ENCODE measurements at places on chromosomes 4 and X.
A peak's percentile ranks its signal among the peaks of the same experiment; 100 is the strongest.

GRCh38 chrX:18983666-18984380, at the start of gene PHKA2:
PHKA2 (minus strand) TSS chrX:18984114; CDS start chrX:18983932, 182 bp downstream.
- DNase-seq = peak; percentile 77

- no peak for DNase-seq
These were observed 185.8 kb downstream of the TRAM1L1 start for GRCh38 chr4:116899561-116899960.

DNA sequence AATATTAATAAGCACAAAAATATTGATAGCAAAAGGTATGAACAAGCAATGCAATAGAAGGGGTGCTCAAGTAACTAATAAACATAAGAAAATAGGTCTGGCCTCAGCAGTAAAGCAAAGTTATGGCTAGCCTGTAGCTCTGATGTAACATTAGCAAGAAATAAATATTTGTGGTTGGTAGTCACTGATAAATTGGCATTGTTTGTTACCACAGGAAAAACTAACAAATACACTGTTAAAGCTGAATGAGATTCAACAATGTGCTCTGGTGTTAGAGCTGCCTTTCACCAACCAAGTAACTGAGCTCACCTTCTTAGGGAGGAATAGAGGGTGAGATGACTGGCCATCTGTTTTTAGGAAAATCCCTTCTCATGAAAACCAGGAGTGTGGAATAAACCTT, 71.4 kb downstream of the AREG start:
- no peak for DNase-seq

- no peak for DNase-seq
These were observed 15.2 kb downstream of the HSD17B11 start for GRCh38 chr4:87375719-87376291.

- DNase-seq = no peak
These were observed 2603.2 kb downstream of the PCDH7 start for GRCh38 chr4:33323393-33323792.

- DNase-seq = no peak
These were observed 22.5 kb downstream of the PNMA6E start for GRCh38 chrX:153378607-153379006.

- no peak for DNase-seq
These were observed 22.8 kb downstream of the NELFA start for GRCh38 chr4:1985780-1986577.

- peak; percentile 24 for DNase-seq
These were observed 12.3 kb downstream of the PITX2 start for GRCh38 chr4:110610620-110610939.

DNA sequence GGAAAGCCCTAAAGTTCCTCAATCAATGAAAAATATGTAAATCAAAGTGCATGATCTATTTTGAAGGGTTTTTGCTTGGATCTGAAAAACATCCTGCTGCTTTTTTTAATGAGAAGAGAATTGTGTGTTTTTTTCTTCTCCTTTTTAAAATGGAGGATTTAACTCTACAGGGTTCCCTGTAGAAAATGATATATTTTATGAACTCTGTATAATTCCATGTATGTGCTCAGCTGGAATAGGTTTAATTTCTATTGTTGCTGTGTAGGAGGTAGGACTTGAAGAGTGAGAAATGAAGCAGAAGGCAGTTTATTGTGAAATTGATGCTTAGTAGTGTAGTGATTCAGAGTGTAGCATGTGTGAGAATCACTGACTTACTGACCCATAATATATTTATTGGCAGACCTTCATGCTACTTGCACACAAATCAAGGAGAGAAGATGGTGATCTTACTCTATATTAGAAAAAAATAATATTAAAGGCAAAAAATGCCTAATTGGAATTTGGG, 286.8 kb upstream of the FSTL5 start:
- no peak for DNase-seq

Data from right forelimb (tissue), 1 donor.